ENCODE measurements at places on chromosomes 13 and 19.

DNA sequence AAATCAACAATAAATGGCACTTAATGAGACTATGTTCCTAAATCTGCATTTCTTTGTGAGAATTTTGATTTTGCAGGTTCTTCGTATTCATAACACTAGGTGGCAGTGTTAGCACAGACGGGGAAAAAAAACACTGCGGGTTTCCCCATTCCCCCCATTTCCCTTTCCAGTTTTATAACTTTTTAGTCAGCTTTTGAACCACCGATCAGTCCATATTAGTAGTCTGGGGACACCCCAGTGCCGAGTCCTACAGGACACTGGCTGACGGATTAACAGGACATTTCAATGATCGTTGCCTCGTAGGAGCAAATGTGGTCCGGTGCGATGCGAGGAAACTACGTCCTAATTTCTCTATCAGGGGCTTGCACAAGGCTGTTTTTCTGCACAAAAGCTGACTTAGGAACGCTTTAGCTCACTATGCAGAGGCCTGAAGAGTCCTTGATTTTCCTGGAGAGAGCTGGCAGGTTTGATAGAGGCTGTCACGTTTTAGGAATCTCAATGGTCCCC lies 234.3 kb downstream of the LMO7 start:
- DNase-seq: peak; percentile 59

DNA sequence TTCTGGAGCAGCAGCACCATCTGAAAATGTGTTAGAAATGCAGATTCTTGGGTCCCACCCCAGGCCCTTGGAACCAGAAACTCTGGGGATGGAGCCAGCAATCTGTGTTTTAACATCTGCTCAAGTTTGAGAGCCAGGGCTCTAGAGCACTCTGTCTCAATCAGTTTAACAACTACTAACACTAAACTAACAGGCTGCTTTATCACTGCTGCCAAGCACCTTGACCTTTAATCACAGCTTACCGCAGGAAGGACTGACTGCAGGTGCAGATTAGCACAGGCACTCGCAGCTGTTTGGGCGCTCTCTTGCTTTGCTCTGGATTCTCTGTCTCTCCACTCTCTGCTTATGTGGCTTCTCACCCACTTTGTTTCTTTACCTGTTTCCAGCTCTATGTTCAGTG lies 163.5 kb downstream of the MTUS2 start:
- DNase-seq: no peak

GRCh38 chr19:9531933-9532332 lies 6.5 kb downstream of the ZNF426 start:
- DNase-seq: no peak

DNA sequence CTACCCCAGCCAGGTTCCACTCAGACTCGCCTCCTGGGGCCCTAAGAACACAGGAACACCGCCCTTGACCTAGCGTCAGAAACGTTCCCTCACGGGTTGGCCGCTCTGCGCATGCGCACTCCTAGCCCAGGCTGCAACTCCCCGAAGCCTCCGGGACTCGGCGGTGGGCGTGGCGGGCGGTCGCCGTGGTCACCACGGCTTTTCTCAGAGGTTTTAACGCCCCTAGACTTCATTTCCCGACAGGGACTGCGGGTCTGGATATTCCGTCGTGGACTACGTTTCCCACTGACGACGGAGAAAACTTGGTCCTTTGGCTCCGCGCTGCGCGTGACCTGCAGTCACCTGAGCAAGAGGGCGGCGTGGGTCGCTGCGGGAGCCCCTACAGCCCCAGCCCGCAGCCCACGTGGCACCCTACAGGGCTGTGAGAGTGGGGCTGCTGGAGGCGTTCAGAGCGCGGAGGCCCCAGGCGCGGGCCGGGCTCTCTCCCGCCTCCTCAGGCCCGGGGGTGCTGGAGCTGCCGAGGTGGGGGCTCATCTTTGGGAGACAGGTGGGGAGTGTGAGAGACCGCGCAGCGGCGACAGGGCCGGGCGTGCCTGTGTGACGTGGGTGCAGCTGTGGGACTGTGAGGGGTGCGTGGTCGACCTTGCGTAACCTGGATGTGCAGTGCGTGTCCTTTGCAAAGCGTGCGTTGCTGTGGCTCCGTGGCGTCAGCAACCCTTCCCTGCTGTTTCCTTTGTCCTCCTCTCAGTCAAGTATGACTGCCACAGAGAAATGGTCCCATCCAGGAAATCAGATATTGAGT lies 38.0 kb upstream of the ZNF573 start:
- DNase-seq: peak; percentile 90

DNA sequence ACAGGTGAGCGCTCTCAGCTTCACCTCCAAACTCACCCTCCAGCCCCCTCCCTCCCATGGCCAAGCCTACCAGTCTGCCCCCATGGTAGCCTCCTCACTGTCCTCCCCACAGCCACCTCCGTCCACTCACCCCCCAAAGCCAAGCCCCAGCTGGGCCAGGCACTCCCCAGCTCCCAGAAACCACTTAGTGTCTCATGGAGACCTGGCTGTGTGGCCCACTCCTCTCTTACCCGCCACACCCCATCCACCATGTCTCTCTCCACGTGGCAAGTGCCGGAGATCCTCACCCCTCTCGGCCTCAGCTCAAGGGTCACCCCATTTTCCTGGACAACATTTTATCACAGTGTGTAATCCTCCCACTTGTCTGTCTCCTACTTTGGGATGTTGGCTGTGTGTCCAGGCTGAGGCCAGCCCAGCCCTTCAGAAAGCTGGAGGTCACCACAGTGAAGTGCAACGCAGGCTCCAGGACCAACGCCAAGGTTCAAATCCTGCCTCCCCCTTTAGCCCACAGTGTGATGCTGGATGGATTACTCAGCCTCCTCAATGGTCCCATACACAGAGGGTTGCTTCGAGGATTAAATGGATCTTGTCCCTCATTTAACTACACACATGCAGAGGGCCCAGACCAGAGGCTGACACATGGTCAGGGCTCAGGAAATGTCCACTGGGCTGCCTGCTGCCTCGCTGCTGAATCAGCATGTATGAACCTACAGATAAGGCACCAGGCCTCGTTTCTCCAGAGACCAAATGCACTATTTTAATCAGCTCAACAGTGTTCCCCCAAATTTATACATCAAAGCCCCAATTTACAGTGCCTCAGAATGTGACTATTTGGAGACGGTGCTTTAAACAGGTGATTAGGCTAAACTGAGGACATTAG lies 71.3 kb downstream of the CEBPG start:
- DNase-seq: peak; percentile 7

GRCh38 chr13:21872795-21873194 lies 201.9 kb downstream of the FGF9 start:
- DNase-seq: no peak

DNA sequence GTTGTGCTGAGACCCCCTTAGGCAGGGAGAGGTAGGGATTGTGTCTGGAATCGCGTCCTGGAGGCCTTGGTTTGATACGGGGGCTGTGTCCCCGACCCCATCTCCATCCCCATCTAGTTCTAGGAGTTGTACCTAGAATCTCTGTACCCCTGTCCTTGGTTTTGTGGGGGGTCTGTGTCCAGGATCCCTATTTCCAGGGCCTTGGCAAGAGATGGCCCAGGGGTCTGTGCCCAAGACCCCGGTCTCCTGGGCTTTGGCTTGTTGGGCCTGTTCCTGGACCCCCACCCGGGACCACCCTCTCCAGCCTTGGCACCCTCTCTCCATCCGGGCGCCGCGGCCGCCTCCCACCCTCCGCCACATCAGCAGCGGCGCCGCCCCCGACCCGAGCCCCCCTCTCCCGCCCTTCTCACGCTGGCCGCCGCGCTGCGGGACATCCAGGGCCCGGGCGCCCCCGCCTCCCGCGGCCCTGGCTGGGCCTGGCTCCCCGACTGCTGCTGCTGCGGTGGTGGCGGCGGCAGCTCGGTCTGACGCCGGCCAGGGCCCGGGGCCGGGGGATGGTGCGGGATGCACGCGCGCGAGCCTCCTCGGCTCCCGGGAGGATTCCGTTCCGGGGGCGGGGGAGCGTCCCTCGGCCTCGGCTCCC lies at the start of gene NUMBL:
Gene NUMBL, minus strand, starts transcription at position 602 of the 643 bp plus-strand sequence. Its CDS starts 168 bp downstream, at position 434.
- DNase-seq: no peak

- peak; percentile 31 for DNase-seq
Observed at GRCh38 chr13:50452756-50453155, 390.7 kb downstream of the DLEU7 start.

DNA sequence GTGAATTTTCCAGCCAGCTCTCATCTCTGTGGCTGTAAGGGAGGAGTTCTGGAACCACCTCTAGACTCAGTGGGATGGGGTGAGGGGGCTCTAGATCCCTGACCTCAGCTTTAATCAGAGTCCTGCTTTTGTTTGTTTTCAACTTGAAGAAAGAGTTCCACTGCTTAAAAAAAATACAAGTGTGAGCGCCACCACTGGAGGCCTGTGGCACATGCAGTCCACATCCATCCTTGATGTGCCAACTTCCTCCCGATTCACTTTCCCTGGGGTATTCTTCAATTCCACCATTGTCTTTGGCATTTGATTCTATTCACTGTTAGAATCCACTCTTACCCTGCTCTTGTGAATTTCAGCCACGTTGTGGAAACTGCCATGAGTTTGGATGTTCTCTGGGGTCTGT lies 62.4 kb upstream of the GJB6 start:
- DNase-seq: no peak

- no peak for DNase-seq
Observed at GRCh38 chr13:37450276-37450675, 148.3 kb downstream of the POSTN start.

- no peak for DNase-seq
Observed at GRCh38 chr19:18972851-18973250, 31.8 kb upstream of the HOMER3 start.

DNA sequence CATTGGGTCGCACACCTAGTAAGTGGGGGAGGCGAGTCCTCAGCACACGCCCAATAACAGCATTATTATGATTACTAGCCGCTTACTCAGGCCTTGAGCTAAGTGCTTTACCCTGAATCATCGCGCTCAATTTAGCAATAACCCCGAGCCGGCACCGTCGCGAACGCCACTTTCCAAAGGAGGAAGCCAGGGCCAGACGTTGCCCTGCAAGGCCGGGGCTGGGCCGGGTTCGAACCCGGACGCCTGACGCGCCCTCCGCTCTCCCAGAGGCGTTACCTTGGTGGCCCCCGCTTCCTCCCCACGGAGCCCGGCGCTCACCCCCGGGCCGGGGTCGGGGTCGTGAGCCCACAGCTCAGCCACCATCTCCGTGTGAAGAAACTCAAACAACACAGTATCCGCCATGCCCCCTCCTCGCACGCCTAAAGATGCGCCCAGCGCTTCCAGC lies at the start of gene TRAPPC6A:
Gene TRAPPC6A, minus strand, starts transcription at position 421 of the 445 bp plus-strand sequence. Its CDS starts 19 bp downstream, at position 402.
- no peak for DNase-seq

DNA sequence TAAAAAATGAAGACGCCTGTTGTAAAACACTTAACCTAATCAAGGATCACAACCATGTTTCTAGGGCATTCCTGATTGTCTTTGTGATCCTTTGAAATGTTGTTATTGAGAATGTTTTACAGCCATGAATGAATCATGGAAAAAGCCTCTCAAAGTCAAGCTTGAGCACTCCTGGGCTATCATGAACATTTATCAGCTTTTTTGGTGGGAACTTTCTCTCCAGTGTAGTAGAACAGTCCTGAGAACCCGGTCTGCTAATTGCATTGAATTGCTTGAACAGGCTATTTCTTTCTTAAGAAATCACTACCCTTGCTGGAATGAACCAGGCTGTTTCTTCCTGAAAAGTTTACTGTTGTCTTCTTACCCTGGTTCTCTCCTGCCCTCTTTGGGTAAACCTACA lies 516.5 kb downstream of the FGF9 start:
- DNase-seq: no peak

DNA sequence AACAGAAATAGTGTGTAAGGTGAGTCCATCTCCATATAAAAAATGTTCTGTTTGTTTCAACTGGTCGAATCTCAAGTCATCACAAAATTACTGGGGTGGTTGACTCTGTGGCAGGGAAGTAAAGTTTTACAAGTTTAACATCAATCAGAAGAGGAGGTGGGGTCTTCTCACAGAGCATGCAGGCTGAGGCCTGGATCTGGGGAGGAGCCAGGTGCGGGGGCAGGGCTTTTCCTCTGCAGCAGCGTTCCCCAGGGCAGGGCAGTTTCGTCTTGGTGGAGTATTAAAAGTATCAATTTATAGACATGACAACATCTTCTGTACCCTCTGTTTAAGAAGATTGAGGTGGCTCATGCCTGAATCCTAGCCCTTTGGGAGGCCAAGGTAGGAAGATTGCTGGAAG lies 68.8 kb downstream of the SLC7A9 start:
- no peak for DNase-seq

DNA sequence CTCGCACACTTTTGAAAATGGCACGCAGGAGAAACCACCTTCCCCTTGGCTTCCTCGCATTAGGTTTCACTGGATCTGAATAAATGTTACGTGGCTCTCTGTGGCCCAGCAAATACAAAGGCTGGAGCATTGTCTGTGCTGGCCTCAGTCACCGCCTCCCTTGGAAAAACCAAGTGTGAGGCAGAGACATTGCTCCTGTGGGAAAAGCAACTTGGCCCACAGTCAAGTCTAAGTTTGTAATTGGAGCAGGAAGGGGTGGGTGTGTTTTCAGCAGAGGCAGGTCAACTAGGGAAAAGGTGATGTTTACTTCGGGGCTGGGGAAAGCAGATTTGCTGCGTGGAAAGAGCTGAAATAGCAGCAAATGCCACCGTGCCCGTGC lies 101.6 kb downstream of the IRS2 start:
- peak; percentile 49 for DNase-seq

GRCh38 chr19:46970815-46971214 lies 48.8 kb upstream of the NPAS1 start:
- DNase-seq: no peak

DNA sequence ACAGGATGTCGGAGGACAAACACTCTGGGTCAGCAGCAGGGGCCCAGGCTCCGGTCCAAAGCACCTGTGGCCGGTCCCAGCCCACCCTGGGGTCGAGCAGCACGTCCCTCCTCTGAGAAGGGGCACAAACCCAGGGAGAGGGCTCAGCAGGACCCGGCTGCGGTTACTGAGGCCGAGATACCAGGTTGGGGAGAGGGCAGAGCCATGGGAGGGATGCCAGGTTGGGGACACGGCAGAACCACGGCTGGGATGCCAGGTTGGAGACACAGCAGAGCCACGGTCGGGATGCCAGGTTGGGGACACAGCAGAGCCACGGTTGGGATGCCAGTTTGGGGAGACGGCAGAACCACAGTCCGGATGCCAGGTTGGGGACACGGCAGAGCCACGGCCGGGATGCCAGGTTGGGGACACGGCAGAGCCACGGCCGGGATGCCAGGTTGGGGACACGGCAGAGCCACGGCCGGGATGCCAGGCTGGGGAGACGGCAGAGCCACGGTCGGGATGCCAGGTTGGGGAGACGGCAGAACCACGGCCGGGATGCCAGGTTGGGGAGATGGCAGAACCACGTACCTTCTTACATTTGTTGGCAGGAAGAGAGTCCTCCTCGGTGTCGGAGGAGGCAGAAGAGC lies 18.5 kb downstream of the MIER2 start:
- DNase-seq: no peak

- DNase-seq: no peak
Observed at GRCh38 chr19:48051335-48052033, 7.6 kb upstream of the CABP5 start.

- DNase-seq: peak; percentile 86
Observed at GRCh38 chr19:5138606-5139582, 170.0 kb downstream of the KDM4B start.

- no peak for DNase-seq
Observed at GRCh38 chr13:64684685-64685431, 2545.3 kb downstream of the PCDH9 start.

All from femur (tissue), 1 donor.